Endodermal cell (in vitro differentiated cells): ENCODE measurements at places on chromosomes 7 and 10. TPM values are rescaled to one million over a fixed set of nuclear protein-coding genes. Genes with fewer than 3 reads are reported as not detected.

The CLCN1 gene
- 0.13 TPM in 1 of 3 replicates, not detected in the others for total RNA-seq

DNA sequence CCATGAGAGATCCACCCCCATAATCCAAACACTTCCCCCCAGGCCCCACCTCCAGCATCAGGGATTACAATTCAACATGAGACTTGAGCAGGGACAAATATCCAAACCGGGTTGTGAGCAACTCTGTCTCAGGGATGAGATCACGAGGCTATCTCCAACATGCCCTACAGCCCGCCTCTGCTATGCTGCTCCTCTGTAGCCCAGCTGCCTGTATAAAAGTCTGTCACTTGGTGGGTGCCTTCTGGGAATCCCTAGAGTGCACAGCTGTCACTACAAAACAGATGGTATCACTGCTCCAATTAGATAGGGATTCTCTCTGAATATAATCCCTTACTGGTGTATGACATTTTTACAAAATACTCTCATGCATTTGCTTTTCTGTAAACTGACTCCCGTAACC, 114.9 kb upstream of the NANOS1 start:
- DNase-seq, result no peak
- no peaks in the 10 kb centered on the region for H3K36me3 ChIP-seq
- H3K27ac ChIP-seq, result no peak overlapping the region

DNA sequence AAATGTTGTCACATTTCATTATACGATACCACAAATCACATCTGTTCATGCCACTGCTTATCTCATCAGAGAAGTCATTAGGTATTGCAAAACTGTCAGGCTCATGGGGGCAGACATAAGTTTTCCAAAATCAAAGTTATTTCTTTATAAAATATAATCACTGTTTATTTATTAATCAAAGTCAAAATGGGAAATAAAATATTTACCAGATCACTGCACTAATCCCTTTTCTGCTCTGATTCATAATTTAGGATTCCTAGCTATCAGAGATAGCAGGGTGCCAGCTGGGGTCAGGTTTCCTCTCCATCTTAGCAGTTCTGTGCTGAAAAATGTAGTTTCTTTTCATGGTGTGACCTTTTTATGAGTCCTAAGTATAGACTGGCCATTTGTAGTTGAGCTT, 117.7 kb upstream of the LANCL2 start:
- no peaks in the 10 kb centered on the region for H3K36me3 ChIP-seq
- no peaks in the 10 kb centered on the region for H3K4me1 ChIP-seq
- H3K4me3 ChIP-seq, result no peak overlapping the region
- H3K27me3 ChIP-seq, result peaks cover 6% of the 10 kb centered on the region
- no peak for DNase-seq

DNA sequence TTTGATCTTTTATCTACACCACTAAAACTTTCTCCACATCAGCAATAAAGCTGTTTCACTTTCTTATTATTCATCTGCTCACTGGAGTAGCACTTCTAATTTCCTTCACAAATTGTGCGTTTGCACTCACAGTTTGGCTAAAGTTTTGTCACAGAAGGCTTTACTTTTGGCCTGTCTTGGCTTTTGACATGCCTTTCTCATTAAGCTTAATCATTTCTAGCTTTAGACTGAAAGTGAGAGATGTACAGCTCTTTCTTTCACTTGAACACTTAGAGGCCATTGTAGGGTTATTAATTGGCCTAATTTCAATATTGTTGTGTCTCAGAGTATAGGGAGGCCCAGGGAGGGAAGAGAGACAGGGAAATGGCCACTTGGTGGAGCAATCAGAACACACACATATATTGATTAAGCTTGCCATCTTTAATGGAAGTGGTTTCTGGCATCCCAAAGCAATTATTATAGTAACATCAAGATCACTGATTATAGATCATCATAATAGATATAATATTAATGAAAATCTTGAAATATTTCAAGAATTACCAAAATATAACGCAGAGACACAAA, 512.5 kb downstream of the ETV1 start:
- no peaks in the 10 kb centered on the region for H3K27me3 ChIP-seq
- H3K4me1 ChIP-seq, result no peaks in the 10 kb centered on the region
- DNase-seq, result no peak
- H3K4me3 ChIP-seq, result no peak overlapping the region

DNA sequence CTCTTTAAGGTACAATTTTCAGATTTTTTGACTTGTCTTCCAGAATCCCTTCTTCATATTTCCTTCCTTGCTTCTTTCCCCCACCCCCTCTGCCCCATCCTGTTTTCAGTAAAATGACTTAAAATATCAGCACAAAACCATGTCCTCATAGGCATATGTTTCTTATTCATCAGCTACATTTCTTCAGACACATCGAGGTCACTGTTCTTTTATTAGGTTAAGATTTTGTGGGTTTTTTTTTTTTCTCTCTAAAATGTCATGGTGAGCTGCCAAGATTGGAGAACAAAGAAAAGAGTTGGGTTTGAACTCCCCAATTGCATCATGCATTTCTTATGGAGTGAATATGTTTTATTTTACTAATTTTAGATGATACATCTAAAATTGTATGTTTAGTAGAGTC, 35.8 kb downstream of the LAMB4 start:
- H3K4me1 ChIP-seq, result peaks cover 15% of the 10 kb centered on the region
- H3K27ac ChIP-seq, result no peak overlapping the region
- no peaks in the 10 kb centered on the region for H3K27me3 ChIP-seq
- DNase-seq, result no peak
- no peaks in the 10 kb centered on the region for H3K36me3 ChIP-seq

GRCh38 chr7:147861058-147861716, 729.4 kb upstream of the C7orf33 start:
- H3K27ac ChIP-seq, result no peak overlapping the region
- H3K4me3 ChIP-seq, result peak overlapping the region; percentile 49
- peaks cover 3% of the 10 kb centered on the region for H3K4me1 ChIP-seq
- no peaks in the 10 kb centered on the region for H3K27me3 ChIP-seq
